ENCODE measurements at places on chromosomes 11 and 22.
A peak's percentile ranks its signal among the peaks of the same experiment; 100 is the strongest.

DNA sequence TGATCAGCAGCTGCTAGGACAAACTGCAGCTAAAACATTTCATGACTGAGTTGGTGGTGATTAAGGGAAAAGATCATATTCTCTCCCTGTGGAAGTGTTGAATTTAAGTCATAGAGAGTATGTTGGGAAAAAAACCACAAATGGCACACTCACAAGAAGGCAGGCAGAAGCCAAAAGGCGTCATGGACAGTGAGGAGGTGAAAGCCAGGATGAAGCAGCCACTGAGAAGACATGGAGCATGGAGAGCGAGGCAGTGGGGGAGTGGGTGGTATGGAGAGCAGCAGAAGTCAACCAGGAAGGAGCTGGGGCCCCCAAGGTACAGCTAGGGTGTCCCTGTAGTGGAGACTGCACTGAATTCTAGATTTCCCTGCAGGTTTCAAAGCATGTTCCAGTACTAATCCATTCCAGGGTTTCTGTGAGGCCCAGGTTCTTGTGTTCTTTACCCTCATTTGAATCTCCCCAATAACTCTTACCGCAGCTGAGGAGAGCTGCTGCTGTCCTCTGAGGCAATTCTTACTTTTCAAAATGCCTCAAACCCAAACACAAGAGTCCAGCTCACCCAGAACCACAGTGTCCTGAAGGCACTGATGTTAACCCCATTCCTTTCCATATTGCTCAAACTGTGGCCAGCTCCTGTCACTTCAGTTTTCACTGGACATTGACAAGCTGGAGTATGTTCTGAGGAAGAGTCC, 191.8 kb upstream of the E2F8 start:
- peak; percentile 82 for DNase-seq

DNA sequence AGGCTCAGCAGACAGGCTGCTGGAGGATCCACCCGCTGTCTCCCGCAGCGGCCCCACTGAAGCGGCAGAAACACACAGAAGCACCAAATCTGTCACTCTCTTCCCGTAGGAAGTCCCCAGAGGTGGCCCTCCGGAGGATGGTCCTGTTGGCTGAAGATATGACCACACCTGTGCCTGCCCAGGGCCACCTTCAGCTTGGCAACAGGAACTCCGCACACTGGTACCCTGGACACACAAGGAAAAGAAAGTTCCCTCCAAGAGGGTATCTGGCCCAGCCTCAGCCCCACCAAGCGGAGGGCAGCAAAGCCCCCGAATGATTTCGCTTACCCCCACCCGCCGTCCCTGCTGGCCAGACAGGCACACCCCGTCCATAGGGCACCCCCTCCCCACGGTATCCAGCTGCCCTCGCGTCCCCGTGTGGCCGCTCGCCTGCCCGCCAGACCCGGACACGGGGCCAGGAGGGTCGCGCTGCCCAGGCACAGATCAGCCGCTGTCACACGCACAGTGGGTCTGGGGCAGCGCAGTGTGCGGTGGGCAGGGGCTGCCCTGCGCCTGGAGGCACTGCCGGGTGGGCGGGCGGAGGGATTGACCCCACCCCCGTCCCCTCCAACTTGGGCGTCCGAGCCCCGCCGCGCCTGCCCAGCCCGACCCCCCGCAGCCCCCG, 7.0 kb downstream of the RASSF7 start:
- DNase-seq = no peak

- no peak for DNase-seq
Observed at GRCh38 chr11:19992162-19992561, 168.1 kb downstream of the DBX1 start.

- DNase-seq = peak; percentile 85
Observed at GRCh38 chr11:72700146-72700545, 25.9 kb upstream of the PDE2A start.

DNA sequence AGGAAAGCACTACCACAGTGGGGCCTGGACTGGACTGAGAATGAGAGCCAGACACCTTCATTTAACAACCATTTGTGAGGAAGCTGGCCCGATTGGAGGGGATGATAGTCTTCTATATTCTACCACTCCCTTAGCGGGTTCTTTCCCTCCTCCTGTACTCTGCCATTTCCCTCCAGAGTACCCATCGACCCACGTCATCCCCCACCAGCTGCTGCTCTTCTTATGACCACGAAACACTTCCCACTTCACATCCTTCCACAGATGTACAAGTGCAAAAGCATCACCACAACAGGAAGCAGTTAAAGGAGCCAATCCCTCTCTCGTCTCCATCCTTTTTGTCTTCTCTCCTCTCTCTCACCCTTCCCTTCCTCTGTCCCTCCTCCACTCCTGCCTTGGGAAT, 18.0 kb upstream of the UBASH3B start:
- no peak for DNase-seq

DNA sequence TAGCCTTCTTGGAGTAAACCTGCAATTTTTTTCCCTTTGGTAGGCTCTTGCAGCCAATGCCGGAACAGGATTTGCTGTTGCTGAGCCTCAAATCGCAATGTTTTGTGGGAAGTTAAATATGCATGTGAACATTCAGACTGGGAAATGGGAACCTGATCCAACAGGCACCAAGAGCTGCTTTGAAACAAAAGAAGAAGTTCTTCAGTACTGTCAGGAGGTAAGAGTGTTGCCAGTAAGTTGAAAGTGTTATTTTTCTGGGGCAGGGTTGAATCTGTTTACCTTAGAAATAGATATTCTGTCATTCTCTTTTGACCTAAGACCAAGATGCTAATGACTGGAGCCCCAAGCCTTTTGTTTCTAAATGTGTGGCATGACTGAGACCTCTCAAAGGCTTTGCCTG, 39.7 kb downstream of the APLP2 start:
- no peak for DNase-seq

- no peak for DNase-seq
Observed at GRCh38 chr11:68049509-68050370, 10.9 kb downstream of the TCIRG1 start.

DNA sequence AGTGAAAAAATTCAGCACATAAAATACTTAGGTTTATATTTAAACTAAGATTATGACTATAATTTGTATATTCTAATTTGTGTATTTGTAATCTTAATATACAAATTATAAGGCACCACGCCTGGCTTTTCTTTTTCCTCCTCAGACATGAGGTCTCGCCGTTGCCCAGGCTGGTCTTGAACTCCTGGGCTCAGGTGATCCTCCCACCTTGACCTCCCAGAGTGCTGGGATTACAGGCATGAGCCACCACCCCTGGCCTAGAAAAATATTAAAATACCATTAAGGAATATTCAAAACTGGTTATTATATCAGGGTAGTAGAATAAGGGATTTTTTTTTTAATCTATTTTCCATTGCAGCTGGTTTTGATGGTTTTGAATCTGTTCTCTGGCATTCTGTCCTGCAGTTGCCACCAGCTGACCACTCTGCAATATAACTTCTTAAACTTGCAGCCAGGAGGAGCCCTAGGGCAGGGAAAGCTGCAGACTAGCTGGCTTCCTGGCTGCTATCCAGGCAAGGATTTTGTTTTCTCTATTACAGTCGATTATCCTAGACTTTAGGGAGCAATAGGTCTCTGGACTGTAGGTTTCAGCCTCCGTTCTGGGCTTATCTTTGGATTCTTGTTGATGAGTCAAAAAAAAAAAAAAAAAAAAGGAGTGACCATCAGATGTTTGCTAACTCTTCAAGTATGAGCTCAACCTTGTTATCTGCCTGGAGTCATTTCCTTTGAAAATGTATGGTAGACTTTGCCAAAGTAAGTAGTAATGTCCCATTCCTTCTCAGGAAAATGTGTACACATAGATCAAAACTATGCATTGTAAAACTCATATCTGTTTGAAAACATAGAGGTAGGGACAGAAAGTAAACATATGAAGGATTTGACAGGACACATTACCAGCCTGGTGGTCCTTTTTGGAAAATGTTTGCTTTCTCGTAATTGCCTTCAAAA, 13.2 kb downstream of the POLA2 start:
- DNase-seq = peak; percentile 87

- DNase-seq = peak; percentile 43
Observed at GRCh38 chr11:67006029-67006884, 16.7 kb upstream of the SYT12 start.

DNA sequence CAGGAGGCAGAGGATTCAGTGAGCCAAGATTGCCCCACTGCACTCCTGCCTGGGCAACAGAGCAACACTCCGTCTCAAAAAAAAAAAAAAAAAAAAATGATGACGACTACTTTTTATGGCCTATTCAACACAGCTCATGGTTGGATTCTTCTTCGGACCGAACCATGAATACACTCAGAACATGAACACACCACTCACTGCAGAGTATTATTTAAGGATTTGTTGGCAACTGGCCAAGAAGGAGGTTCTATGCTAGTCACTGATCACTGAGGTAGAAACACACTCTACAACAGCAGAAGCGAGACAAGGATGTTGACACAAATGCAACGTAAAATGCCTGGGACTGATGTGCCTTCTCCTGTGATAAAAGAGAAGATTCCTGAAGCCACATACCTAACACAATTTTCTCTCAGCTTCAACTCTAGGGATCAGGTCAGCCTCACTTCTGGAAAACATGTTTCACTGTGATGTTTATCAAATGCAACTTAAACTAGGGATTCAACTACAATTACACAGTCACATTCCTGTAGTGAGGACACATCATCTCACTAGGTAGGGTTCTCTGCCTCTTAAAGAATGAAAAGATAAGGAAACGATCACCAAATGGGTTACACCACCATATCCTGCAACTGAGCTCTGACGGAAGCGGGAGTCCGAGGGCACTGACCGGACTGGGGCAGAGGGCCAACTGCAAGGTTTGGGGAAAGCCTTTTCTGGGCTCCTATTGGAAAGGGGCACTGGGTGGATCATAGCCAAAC, 82.5 kb downstream of the SGSM3 start:
- no peak for DNase-seq

- DNase-seq = no peak
Observed at GRCh38 chr11:69156235-69156639, 502 bp downstream of the SMIM38 start.

GRCh38 chr11:110345743-110346142, 49.3 kb upstream of the RDX start:
- DNase-seq = no peak

- DNase-seq = no peak
Observed at GRCh38 chr11:72562431-72562830, 111.8 kb downstream of the PDE2A start.

GRCh38 chr22:39727541-39727940, 157.0 kb downstream of the CACNA1I start:
- peak; percentile 41 for DNase-seq

DNA sequence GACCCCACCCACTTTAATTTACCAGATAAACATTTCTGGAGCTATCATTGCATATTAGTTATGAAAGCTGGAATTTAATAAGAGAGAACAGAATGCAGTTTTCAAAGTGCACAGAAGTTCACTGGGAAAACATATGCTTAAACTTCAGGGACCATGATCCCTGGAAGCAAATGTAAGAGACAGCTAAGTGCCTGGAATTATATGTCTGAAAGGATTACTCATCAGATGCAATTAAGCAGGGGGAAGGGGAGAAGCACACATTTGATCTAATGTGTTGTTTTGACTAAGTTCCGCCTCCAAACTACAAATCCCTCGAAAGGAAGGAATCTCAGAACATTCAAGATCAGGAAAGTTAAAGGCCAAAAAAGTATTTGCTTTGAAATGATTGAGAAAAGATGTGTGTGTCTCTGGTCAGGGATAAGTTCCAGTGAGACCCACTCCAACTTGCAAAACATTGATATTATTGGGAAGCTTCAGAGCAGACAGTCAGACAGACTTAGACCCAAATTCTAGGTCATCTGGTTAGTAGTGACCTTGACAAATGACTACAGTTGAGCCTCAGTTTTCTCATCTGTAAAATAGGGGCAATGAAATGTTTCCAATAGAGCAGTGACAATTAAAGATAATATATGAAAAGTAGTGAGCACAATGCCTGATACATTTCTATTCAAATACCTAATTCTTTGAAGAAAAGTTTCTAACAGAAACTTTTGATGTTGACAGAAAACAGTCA, 147.6 kb downstream of the ME3 start:
- peak; percentile 43 for DNase-seq

- no peak for DNase-seq
Observed at GRCh38 chr11:108239076-108239475, 16.2 kb downstream of the ATM start.

- DNase-seq = no peak
Observed at GRCh38 chr11:17612221-17613188, 65.4 kb downstream of the OTOG start.

- peak; percentile 77 for DNase-seq
Observed at GRCh38 chr11:12680246-12680939, 6.2 kb downstream of the TEAD1 start.

DNA sequence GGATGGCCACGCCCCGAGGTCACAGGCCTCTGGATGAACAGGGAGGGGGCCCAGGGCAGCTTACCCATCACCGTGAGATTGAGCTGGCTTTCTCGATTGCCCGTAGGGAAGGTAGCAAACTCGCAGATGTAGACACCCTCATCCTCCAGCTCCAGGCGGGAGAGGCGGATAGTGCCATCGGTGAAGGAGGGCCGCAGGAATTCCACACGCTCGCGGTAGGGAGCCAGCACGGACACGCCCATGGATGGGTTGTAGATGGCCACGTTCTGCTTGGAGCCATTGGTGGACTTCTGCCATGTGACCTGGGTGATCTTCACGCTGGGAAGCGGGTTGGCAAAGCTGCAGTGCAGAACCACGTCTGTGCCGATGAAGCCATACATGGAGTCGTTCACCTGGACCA, 50.6 kb downstream of the NECTIN1 start:
- DNase-seq = no peak

DNA sequence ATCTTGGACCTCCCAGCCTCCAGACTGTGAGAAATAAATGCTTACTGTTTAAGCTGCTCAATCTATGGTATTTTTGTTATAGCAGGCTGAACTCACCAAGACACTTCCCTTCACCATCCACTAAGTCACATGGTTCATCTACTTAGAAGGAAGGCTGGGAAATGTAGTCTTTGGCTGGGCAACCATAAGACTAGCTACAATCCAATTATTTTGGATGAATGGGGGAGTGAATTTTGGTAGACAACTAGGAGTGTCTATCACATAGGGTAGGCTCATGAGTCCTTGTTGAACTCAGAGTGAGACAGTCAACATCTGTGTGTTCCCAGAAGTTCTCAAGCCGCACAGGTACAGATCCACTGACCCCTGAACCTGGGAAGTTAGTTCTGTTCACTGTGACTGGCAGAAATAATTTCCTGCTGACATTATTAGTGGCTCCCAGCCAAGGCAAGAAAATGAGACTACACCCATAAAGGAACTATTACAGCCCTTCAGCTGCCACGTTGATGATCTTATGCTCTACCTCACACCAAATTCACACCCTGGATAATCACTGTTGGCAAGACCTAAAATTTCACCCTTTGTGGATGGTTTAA, 3.1 kb upstream of the SLC35C1 start:
- DNase-seq = no peak

DNA sequence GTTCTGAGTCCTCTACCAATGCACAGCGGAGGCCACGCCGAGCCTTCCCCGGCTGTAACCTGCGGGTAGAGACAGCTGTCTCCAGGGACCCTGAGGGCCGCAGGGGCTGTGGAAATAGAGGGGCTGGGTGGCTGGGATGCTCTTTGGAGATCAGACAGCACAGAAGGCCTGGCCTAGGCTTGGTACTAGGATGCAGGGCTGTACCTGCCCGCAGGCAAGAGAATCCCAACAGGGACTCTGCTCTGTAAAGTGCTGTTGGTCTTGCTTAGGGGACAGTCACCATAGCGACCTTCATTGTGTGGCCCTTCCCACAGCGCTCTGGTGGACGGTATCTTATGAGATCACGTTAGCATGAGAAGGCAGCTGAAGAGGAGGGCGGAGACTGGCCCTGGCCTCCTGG, 11.3 kb upstream of the KCNJ5 start:
- no peak for DNase-seq
